ENCODE measurements at places on chromosomes 1 and 21.
A peak's percentile ranks its signal among the peaks of the same experiment; 100 is the strongest.

DNA sequence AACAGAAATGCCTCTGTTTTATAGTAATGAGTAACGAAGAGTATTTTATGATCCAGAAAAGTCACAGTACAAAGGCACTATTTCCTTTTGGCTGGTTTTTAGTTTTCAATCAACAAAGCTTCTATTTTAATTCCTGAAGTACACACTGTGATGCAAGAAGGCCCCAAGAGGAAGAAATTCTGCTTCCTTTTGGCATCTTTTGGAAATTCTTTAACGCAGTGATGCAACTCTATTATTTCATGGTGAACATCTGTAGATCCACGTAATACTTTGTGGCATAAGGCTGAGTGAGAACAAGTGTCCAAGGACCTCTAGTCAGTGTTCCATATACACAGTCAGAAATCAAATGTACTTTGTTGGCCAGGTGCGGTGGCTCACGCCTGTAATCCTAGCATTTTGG, 137.5 kb downstream of the TGFB2 start:
- no peak for DNase-seq

DNA sequence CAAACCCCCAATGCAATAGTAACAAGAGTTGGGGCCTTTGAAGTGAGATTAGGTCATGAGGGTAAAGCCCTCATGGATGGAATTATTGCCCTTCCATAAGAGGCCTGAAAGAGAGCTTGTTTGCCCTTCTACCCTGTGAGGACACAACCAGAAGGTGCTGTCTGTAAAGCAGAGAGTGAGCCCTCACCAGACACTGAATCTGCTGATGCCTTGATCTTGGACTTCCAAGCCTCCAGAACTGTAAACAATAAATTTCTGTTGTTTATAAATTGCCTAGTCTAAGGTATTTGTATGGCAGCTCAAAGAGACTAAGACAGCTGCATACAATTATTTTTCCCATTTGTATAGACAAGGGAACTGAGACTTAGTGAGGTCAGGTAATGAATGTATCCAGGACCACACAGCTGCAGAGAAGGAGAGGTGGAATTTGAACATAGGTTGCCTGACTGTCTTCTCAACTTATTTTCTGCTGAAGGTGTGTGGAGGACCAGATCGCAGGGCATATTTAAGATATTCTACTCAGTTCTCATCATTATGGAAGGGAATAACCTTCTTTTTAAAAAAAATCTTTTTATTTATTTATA, 18.7 kb downstream of the IL23R start:
- no peak for DNase-seq

DNA sequence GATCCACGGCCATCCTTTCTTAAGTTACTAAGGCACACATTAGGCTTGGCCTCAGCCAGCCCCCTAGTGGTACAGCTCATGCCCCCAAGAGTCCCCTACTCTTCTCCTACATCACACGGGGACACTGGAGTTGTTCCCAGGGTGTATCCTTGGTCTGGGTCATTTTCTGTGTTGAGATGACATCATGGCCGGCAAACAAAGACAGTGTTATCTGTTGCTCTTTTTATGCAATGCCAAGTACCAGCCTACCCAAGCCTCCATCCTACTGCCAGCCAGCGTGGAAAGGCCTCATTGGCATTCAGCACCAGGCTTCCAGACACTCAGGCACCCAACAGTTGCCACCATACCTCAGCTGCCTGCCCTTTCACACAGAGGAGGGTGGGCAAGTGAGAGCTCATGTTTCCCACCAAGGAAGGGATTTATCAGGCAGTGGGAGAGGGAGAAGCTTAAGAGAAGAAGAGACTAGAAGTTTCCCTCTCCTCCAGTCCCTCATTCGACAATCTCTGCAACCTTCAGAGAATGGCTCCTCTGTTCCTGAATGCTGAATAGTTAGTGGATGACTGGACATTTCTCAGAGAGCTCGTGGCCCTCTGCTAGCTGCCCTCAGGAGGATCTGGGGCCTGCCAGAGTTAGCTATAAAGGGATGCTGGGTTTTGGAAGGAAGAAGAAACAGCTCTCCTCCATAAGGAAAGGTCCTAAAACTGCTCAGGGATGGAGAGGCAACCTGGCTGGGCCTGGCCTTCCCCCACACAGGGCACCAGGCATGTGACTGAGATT, 17.7 kb downstream of the CBR1 start:
- peak; percentile 33 for DNase-seq

DNA sequence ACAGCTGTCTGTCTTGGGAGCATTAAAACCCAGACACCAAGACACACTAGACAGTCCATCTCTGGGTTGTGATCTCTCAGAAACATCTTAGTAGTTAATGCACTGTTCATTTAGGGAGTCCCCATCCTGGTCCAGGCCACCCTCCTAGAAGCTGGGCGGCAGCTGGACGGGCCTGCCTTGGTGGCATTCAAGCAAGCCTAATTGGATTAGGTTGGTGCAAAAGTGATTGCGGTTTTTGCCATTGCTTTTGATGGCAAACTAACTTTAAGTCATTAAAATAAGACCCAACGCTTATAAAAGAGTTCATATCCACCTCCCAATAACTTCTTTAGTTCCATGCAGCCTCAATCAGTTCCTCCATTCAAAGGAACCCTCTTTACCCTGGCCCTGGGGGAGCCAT, 21.7 kb downstream of the ATP5PO start:
- DNase-seq = no peak

GRCh38 chr1:226625326-226625725, 76.8 kb downstream of the STUM start:
- no peak for DNase-seq
